ENCODE measurements at places on chromosomes 5 and 9.

DNA sequence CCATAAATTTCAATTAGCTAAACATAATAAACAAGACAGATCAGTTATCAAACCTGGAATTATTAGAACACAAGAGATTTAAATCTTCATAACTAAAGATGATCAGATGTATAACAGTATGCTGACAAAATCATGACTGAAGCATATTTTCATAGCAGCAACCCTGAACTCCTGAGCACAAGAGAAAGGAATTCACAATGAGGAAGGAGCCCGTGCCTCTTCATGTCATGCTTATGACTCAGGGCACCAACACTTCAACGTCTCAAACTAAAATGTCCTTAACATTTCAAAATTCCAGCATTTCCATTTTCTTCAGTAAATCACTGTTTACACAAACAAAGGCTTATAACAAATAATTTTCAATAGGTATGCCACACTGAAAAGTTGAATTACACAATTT, 6.7 kb downstream of the AP3B1 start:
- DNase-seq: peak; percentile 20

GRCh38 chr9:134804871-134805270, 75.7 kb upstream of the FCN2 start:
- DNase-seq: no peak

DNA sequence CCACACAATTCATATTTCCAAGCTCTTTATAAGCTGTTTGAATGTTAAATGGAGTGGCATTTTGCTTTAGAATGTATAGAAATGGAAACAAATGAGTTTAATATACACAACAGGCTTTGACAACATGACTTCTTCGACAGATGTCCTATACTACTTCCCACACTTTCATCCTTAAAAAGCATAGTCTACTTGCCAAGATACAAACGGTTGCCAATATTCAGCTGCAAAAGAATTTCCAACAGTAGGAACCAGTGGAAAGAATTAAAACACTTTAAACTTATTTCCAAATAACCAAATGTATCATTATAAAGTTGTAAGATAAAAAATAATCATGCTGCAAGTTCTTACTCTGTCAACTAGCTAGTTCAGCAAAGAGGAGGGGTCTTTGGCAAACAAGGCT, 456.4 kb downstream of the PDE4D start:
- no peak for DNase-seq

DNA sequence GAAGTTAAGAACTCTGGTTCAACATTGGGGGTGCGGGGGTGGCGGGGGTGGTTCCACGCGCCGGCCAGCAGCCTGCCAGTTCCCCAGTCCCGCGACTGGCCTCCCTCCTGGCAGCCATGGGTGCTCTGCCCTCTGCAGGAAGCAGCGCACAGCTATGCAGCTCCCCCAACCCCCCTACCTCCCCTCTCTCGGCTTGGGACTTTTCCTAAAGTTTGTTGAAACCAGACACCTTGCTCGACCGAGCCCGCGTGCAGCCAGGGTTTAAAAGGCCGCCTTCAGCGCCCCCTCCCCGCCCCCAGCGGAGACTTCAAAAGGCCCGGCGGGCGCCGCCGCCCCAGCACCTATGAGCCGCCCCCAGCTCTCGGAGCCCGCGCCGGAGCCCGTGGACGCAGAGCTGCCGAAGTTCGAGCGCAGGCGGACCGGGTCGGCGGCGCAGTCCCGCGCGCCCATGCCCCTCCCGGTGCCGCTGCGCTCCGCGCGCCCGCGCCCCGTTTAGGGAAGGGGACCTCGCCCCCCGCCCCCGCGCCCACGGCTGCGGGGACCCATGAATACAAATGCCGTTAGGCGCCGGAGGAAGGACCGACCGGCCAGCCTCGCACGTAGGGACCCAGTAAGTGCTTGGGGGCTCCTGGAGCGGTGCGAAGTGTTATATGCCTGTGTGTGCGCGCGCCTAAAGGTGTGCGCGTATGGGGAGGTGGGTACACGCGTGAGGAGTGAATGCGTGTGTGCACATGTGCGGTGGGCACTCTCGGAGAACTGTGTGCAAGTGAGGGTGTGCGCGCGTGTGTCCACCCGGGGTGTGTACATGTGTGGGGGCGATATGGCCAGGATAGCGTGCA, 1.4 kb upstream of the COL27A1 start:
- DNase-seq: no peak

GRCh38 chr9:103430469-103430868, 435.3 kb downstream of the CYLC2 start:
- DNase-seq: no peak

GRCh38 chr5:159123700-159124099, 24.0 kb upstream of the EBF1 start:
- DNase-seq: no peak

- DNase-seq: peak; percentile 88
Observed at GRCh38 chr5:132746954-132747615, at the start of gene CCNI2. Gene CCNI2 (plus strand): TSS chr5:132747426. CDS start chr5:132747496, 70 bp downstream.

DNA sequence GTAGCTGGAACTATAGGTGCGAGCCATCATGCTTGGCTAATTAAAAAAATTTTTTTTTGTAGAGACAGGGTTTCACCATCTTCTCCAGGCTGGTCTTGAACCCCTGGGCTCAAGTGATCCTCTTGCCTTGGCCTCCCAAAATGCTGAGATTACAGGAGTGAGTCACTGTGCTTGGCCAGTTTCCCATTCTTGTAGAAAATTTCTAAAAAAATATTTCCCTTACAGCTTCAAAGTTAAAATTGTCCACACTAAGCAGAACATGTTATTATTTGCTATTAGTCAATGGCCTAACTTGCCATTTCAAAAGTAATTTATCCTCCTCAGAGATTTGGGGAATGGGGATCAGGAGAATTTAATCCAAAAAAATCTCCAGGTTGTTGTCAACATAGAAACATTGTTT, 40.1 kb downstream of the SLC38A9 start:
- no peak for DNase-seq
